Stimulated activated CD8-positive, alpha-beta memory T cell treated with anti-CD3 and anti-CD28 coated beads, Interleukin-4, amount 100 ng/mL, for 1 hour (primary cell): ENCODE measurements at places on chromosomes 13 and 19.

DNA sequence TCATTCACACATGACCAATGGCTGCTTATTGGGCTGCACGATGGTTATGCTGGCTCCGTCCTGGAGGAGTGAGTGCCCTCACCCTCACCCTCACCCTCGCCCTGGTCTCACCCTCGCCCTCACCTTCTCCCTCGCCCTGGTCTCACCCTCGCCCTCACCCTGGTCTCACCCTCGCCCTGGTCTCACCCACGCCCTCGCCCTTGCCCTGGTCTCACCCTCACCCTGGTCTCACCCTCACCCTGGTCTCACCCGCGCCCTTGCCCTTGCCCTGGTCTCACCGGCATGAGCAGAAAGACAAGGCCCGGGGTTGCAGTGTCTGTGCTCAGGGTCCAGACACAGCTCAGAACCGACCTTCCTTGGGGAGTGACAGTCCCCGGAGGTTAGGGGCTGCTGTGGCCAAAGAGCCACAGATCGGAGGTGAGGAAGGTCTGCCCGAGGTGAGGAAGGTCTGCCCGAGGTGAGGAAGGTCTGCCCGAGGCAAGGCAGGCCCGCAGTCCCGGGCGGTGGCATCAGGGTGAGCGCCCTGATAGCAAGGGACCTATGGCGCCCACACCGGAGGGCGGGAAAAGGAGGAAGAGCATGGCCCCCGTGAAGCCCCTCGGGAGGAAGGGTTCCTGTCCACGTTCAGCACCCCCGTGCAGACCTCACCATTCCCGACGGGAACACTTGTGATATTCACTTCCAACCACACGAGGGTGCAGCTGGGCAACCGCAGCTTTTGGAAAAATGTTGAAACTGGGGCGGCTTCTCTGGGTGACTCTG is 65.6 kb downstream of the MCF2L start:
- DNase-seq: no peak

- DNase-seq: no peak
Measured at GRCh38 chr19:38304866-38305429, 897 bp downstream of the C19orf33 start.

GRCh38 chr19:12513531-12514061 is 29.0 kb upstream of the ZNF709 start:
- DNase-seq: no peak

GRCh38 chr13:27933580-27934328 is 14.0 kb downstream of the PDX1 start:
- no peak for DNase-seq

- no peak for DNase-seq
Measured at GRCh38 chr19:11984986-11985385, 20.1 kb downstream of the ZNF763 start.

DNA sequence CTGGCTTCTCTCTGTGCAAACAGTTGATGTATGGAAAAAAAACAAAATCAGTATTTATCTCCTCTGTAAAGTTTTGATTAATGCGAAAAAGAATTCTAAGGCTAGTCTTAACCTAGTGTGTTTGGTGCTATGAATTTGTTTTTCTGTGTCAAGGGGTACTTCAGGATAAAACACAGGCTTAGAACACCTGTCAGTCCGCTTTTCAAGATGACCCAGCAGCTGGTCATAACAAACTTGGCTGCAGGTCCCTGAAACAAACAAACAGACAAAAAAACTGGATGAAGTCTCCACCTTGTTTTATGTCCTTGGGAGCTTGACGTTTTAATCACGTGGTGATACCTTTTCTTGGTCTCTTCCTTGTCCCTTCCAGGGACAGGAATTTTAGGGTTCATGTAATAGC is 689.3 kb downstream of the UQCRFS1 start:
- no peak for DNase-seq

GRCh38 chr13:33649212-33649878 is 168.6 kb upstream of the RFC3 start:
- DNase-seq: no peak

DNA sequence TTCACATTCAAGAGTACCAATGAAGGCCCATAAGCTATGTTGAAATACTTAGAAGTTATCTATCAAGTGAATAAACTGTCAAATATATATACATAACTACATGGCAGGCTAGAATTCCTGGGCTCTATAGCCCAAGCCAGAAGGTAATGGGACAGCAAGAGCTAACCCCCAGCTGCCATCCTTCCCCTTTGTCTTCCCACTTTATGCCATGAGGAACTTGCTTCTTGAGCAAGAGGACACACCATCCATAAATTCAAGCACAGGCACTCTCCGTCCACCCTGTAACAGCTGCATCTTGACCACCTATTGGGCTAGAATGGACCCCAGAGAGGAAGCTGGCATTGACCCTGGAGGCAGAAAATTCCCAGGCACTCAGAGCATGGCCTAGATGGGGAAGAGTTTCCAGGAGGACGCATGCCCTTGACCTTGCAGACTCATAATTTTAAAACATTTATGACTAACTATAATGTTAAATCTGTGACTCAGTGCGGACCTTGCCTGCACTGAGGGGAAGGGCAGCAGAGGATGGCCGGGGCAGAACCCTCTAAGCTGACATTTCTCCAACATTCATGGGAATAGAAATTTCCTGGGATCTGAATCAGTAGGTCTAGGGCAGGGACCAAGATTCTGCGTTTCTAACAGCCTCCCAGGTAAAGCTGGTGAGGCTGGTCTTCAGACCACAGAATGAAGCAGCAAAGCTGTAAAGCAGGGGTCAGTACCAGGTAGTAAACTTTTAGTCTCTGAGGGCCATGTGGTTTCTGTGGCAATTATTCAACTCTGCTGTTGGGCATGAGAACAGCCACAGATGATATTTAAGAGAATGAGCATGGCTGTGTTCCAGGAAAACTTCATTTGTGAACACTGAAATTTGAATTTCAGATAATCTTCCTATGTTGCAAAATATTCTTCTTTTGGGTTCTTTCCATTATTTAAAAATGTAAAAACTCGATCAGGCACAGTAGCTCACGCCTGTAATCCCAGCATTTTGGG is 71.4 kb upstream of the CLDN10 start:
- DNase-seq: no peak

GRCh38 chr13:73081256-73081915 is 22.6 kb downstream of the KLF5 start:
- DNase-seq: no peak

GRCh38 chr19:5103812-5104410 is 135.0 kb downstream of the KDM4B start:
- DNase-seq: no peak

DNA sequence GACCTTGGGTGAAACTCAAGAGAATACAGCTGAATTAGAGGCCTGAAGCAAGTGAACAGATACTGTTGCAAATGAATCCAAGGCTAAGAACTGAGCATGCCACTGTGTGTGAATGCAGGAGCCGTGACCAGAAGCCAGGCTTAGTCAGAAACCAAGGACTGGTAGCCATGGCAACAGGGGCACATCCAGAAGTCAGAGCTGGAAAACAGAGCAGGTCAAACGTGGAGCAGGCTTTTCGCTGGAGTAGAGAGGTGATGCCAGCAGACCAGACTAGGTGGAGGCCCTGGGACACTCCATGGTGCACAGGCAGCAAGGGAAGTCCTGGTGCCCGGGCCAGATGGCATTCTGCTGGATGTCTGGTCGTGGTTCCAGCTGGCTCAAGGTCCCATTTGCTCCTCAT is 564.1 kb downstream of the PCDH9 start:
- no peak for DNase-seq

GRCh38 chr13:22103046-22104027 is 432.5 kb downstream of the FGF9 start:
- DNase-seq: no peak

GRCh38 chr13:75639454-75639853 is 3.3 kb downstream of the LMO7 start:
- no peak for DNase-seq

GRCh38 chr19:1923319-1923718 is 17.7 kb upstream of the CSNK1G2 start:
- DNase-seq: no peak

DNA sequence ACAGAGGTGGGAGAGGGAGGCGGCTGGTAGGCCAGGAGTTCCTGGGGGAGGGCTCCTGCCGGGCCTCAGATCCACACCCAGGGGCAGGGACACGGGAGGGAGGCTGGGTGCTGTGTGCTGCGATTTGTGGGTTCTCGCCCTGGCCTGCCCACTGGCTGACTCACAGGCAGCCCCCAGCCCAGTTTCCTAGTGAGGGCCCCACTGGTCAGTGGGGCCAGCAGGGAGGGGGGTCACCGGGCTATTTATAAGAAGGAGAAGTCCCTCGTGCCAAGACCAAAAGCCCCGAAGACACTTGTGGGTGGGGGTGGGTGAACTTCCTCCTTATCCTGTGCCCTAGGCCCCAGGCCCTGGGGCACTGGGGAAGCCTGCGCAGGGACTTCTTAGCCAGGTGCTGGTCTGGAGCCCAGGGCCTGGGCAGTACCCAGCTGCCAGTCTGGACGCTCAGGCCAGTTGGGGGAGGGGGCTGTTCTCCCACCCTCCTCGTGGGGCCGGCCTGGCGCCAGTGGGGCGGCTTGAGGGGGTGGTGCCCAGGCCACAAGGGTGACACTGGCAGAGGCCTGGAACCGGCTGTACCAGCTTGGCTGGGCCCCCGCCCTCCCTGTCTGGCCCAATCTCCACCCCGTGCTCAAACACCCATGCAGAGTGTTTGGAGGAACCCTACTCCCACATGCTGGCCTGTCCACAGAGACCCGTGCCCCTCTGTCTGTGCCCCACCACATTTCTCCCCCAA is 5.0 kb upstream of the JUNB start:
- DNase-seq: no peak

GRCh38 chr13:70747262-70747661 is 639.0 kb upstream of the KLHL1 start:
- no peak for DNase-seq

DNA sequence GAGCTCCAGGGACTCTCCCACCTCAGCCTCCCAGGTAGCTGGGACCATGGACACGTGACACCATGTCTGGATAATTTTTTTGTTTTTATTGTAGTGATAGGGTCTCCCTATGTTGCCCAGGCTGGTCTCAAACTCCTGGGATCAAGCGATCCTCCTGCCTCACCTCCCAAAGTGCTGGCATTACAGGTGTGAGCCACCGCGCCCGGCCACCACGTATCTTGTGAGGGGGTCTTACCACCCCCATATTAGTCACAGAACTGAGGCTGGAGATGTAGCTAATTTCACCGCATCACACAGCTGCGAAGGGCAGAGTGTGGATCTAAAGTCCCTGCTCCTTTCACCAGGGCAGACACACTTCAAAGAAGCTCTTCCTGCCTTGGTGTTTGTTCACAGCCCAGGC is 211.8 kb upstream of the SOX1 start:
- no peak for DNase-seq

- no peak for DNase-seq
Measured at GRCh38 chr13:50060718-50061117, 45.5 kb downstream of the KCNRG start.

DNA sequence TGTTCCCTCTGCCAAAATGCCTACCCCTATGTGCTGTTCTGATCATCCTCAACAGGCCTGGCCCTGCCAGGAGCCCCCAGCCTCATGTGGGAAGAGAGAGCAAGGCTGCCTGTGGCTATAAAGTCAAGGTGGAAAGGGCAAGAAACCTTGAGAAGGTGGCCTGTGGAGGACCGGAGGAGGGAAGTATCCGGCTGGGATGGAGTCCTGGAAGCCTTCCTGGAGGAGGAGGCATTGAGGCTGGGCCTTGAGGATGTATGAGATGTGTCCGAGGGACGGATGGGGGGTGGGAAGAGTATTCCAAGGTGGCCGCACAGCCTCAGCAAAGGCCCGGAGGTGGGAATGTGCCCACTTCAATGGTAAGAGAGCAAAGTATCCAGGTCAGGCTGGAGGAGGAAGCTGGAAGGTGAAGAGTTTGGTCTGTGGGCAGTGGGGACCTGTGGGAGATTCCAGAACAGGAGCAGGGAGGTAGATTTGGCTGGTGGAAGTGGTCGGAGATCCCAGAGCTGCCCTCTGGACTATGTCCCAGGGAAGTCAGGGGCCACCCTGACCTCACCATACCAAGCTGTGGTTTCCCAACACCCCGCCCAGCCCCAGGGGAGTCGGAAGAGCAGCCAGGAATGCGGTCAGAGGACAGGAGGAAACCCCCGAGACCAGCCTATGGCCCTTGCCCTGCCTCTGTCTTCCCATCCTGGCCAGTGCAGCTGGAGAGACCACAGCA is 3.0 kb upstream of the PLIN4 start:
- no peak for DNase-seq

GRCh38 chr13:47066226-47066625 is 169.4 kb upstream of the HTR2A start:
- DNase-seq: no peak

DNA sequence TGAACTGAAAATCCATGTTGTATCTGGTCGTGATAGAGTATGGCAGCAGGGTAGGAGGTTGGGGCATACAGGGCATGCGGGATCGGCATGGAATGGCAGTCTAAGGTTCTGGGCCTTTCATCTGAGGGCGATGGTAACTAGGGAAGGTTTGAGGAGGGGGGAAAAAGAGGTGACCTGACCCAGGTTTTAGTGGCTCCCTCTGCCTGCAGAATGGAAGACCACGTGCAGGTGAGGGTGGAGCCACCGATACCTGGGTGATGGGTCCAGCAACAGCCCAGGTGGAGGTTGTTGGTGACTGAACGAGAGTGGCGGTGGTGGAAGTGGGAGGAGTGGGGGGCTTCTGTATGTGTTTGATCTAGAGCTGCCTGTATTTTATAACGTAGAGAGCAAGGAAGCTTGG is 3.8 kb downstream of the ZNF749 start:
- DNase-seq: no peak

DNA sequence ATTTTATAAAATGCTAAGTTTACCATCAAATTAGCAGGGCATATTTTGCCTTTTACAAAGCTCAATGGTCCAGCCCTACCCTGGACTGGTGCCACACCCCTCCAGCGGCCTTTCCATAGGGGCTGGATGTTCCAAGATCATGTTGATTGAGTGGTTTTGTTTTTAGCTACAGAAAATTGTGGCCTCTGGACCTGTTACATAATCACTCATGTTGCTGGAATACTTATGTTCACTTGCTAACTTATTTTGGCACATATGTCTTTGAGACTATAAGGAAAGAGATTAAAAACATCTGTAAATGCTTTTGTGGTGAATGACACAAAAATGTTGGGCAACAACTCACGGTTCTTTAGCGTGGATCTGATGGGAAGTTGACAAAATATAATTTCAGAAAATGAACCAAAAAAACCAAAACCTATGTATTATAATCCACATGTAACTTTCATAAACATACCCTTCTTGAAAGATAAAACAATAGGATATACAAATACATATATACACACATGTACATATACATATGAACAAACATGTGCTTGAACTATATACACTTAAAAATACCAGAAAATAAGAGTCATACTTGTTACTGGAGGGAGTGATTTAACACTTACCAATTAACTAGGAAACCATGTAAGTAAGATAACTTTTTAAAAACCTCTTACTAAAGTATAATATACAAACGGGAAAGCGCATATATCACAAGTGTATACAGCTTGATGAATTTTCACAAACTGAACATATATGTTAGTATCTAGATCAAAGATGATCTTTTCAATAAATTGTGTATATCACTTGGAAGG is 46.6 kb upstream of the SLC15A1 start:
- DNase-seq: no peak

- DNase-seq: no peak
Measured at GRCh38 chr13:32811297-32811800, 204.9 kb upstream of the KL start.

DNA sequence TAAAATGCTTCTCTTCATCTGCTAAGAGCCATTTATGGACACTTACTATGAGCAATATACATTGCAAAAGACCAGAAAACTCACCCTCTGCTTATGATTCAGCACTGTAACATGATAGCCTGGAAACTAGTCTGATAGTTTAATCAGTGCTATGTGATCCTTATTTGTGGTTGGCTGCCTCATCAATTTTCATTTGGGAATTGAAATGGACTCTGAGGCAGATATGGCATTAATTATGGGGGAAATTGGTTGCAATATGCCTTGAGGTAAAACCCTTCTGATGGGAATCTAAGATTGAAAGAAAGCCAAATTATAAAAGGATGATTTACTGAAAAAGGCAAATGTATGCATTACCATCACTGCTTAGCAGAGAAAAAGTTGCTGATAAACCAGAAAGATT is 33.5 kb downstream of the FAM216B start:
- DNase-seq: no peak
